ENCODE measurements at places on chromosomes 3 and 15. TPM values are rescaled to one million over a fixed set of nuclear protein-coding genes. Genes with fewer than 3 reads are reported as not detected.

Gene SLC22A14
- polyA plus RNA-seq: 0.13 TPM

Gene IGDCC3
- polyA plus RNA-seq: 1.6 TPM

Gene SUCNR1
- polyA plus RNA-seq: 0.69 TPM

Gene DNASE1L3
- polyA plus RNA-seq: 56.2 TPM

Gene SLC33A1
- 31.1 TPM for polyA plus RNA-seq

Gene CACNA2D3
- polyA plus RNA-seq: 0.97 TPM

Gene MAP1A
- polyA plus RNA-seq: 5.4 TPM

Gene SNX22
- 2.7 TPM for polyA plus RNA-seq

Gene TIMP4
- polyA plus RNA-seq: 0.91 TPM

Gene RHOV
- polyA plus RNA-seq: 0.54 TPM

Gene TMEM212
- polyA plus RNA-seq: not detected

Gene TMIE
- polyA plus RNA-seq: 0.78 TPM

Gene GTPBP8
- 18.5 TPM for polyA plus RNA-seq

Gene C3orf49
- 0.33 TPM for polyA plus RNA-seq

Gene TGM5
- 0.03 TPM for polyA plus RNA-seq

Gene SEMA3B
- 87.0 TPM for polyA plus RNA-seq

Gene SRGAP3
- 6.5 TPM for polyA plus RNA-seq

Gene UNC13C
- 1.1 TPM for polyA plus RNA-seq

Gene GOLGA8S
- 0.24 TPM for polyA plus RNA-seq

Gene PLA2G4F
- 3.6 TPM for polyA plus RNA-seq

Gene ROPN1B
- polyA plus RNA-seq: 0.19 TPM

Gene DAPK2
- 7.4 TPM for polyA plus RNA-seq

Gene RBPMS2
- 7.7 TPM for polyA plus RNA-seq

Gene CACNA1D
- 58.2 TPM for polyA plus RNA-seq

Gene PGBD4
- polyA plus RNA-seq: 1.9 TPM

Measured in large intestine (tissue), 12 donors.